Activated T-cell treated with anti-CD3 and anti-CD28 coated beads for 1 hour (primary cell): ENCODE measurements at places on chromosomes 12 and 14.

DNA sequence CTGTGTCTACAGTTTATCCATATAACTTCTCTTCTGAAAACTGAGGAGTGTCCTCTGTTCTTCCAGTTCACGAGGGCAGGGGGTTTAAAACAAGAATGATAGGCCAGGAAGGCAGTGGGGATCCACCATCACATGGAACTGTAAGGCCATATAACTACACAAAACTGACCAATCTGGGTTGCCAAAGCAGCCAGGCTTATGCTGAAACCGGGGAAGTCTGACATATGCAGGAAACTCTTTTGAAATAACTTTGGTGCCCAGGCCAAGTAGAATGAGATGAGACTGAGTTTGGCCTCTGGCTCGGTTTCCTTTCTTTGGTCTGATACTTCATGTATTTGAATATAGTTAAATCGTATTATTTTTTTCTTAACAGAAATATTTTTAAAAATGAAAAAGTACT lies 18.0 kb upstream of the ATF1 start:
- no peak for DNase-seq

DNA sequence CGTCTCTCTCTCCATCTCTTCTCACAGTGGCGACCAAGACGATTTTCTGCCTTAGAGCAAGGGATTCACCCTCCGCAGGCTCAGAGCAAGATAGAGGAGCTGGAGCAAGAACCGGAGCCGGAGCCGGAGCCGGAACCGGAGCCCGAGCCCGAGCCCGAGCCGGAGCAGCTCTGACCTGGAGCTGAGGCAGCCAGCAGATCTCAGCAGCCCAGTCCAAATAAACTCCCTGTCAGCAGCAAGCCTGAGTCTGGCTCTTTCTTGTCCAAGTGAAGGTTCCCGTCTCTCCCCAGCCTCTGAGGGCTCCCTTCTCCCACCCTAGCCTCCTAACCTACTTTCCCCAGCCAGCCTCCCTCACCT lies 5.9 kb downstream of the LAG3 start:
- DNase-seq: no peak

GRCh38 chr12:3102771-3103410 lies 25.7 kb downstream of the TSPAN9 start:
- no peak for DNase-seq

GRCh38 chr12:46920499-46920898 lies 94.7 kb upstream of the SLC38A4 start:
- no peak for DNase-seq

DNA sequence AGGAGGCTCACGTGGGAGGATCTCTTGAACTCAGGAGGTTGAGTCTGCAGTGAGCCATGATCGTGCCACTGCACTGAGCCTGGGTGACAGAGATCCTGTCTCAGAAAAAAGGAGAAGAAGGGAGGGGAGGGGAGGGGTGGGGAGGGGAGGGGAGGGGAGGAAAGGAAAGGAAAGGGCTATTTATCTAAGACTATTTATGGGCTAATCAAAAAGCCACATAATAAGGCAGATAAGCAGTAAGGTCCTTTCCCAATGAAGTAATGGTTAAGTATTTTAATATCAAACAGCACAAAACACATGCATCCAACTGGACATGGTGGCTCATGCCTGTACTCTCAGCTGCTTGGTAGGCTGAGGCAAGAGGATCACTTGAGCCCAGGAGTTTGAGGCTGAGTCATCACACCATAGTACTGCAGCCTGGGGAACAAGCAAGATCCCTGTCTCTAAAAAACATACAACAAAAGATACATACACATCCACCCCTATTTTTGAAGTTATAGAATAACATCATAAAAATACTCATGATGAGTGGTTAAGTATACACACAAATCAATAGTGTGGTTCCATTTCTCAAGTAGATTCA lies 9.7 kb downstream of the PAWR start:
- DNase-seq: no peak

DNA sequence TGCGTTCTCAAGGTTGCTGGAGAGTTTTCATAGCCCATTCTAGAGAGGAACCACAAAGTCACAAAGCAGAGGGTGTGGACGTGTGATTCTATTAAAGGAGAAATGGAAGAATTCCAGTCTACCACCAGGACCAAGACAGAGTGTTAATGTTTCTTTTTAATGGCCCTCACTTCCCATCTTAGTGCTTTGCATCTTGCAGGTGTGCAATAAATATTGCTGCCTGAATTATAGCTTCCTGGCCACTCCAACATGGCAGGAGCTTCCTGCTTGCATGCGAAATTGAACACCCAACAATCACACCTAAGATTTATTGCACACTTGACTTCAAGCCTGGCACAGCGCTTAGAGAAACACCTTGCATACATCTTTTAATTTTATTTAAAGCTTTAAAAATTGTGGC lies 22.4 kb upstream of the PPP1CC start:
- no peak for DNase-seq

GRCh38 chr14:34628681-34629135 lies 1.2 kb downstream of the SNX6 start:
- no peak for DNase-seq

GRCh38 chr14:104001003-104001402 lies 58.7 kb upstream of the RD3L start:
- no peak for DNase-seq

DNA sequence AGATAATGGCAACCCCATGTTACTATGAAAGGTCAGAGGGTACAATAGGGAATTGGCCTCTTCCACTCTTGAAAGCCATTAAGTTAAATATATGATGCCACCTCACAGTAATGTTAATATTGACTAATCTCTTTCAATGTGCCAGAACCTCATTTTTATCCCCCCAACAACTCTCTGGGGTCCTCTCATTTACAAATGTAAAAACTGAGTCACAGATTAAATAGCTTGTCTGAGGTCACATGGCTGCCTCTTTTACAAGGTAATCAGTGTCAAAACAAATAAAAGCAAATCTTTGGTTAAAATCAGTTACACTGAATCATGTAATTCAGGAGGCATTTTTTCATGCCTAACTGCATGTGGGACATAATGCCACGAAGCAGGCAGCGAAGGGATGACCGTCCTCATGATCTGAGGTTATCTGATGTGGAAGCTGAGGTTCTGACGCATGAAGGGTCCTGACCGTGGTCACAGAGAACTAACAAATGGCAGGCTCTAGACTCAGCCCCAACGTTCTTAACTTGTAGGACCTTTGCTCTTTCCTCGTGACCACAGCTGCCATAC lies 78.5 kb downstream of the PTPN21 start:
- no peak for DNase-seq

- DNase-seq: no peak
Measured at GRCh38 chr14:31026077-31026449, at the start of gene STRN3. STRN3 (minus strand) TSS chr14:31026379; CDS start chr14:31026185, 194 bp downstream.

GRCh38 chr14:94305620-94306019 lies 12.6 kb upstream of the SERPINA10 start:
- DNase-seq: no peak

GRCh38 chr12:46506961-46507360 lies 134.4 kb upstream of the SLC38A2 start:
- DNase-seq: no peak

DNA sequence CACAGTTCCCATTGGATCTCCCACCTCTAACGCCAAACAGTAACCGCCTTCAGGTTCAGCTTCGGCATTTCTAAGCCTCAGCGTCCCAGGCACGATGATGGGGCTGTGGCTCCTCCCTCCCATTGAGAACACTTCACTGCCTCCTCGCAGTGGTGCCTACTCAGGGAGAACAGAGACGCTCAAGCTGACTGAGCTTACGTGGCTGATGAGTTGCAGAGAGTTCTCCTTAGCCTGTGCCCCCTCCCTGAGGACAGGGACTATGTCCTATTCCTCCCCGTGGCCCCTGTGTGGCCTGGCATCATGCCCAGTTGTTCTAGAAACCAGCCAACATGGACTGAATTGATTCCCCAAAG lies 87.0 kb downstream of the ITPK1 start:
- DNase-seq: no peak

- no peak for DNase-seq
Measured at GRCh38 chr14:98470663-98471062, 801.3 kb downstream of the BCL11B start.

DNA sequence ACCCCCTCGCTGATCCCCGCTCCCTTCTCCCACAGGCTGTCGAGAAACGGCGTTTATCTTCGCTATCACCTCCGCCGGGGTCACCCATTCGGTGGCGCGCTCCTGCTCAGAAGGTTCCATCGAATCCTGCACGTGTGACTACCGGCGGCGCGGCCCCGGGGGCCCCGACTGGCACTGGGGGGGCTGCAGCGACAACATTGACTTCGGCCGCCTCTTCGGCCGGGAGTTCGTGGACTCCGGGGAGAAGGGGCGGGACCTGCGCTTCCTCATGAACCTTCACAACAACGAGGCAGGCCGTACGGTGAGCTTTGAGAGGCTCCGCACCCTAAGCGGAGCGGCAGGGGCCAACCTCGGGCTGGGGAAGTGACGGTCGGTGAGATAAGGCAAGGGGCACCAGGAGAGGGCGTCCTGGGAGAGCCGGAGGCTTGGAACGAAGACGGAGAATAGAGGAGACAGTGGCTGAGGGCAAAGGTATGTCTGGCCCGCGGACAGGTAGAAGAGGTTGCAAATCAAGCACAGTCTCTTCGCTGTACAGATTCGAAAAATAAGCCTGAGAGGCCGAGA lies 2.3 kb downstream of the WNT1 start:
- no peak for DNase-seq

- DNase-seq: no peak
Measured at GRCh38 chr12:113407931-113408600, 4.4 kb upstream of the SDS start.

DNA sequence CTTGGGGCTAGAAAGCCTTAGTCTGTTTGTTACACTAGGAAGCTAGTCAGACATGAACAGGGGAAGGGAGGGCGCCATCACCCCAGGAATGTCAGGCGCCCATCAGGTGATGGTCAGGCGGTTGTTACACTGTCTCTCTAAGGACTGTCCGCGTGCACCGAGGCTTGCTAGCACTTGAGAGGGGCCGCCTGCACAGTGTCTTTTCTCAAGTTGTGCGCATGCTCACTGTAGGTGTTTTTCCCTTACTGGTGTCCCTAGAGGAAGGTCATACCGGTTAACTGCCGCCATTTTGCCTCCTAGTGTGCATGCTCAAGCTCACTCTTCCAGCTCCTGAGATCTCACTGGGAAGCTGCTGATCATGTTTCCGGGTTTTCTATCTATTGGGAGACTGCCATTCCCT lies 855.0 kb upstream of the TMEM132C start:
- DNase-seq: no peak

DNA sequence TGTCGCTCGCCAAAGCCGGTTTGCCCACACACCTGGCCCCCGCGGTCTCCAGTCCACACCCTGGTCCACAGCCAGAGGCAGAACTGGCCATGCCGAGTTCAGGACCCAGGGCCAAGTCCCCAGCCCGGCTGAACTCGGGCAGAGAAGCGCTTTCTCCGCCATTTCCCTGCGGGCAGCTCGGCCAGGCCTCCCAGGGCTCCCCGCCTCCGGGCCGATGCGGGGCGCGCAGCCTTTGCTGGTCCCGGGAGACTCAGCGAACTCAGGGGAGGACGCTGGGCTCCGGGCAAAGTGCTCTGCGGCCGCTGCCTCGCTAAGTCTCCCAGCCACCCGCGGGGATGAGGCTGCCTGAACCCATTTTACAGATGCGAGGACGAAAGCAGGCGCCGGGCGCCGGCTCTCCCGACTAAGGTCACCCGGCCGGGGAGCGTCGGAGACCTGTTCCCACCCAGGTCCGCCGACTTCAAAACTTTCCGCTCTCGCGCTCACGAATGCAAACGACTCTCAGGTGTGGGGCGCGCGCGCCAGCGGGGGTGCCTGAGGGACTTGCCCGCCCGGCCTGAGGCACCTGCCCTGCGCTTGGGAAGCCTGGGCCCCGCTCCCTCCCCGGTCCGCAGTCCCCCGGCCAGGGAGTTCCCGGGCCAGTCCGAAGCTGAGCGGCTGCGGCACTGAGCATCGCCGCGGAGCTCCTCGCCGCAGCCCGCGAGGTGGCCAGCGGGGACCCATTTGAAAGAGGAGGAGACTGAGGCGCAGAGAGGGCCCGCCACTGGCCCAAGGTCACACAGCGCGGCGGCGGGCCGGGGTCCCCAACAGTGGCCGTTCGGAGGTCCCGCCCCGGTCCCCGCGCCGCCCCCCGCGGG lies 627 bp downstream of the TESC start:
- DNase-seq: peak; percentile 6

GRCh38 chr12:50400104-50400637 lies 514 bp upstream of the LARP4 start:
- DNase-seq: no peak

DNA sequence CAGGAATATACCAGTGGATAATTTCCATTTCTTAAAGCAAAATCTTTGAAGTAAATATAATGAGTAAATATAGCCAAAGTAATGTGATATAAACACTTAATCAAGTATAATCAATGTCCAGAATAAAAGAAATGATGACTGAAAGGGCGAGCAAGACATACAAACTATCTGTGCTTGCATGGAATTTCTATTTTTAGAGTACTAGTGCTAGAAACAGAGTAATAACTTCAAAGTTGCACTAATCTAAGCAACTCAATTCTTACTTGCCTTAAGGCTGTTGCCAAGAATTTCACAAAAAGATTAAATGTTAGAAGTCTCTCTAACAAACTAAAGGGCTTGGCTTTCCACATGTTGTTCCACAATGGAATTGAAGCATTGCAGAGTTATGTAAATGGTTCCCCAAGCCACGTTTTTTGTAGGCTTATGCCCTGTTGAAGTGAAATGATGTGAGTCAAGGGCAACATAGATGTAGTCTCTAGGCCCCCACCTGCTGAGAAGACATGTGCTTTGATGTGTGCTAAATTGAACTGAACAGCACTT lies 175.0 kb upstream of the LMNTD1 start:
- DNase-seq: no peak

GRCh38 chr12:55652352-55652751 lies 15.7 kb downstream of the OR10P1 start:
- no peak for DNase-seq

DNA sequence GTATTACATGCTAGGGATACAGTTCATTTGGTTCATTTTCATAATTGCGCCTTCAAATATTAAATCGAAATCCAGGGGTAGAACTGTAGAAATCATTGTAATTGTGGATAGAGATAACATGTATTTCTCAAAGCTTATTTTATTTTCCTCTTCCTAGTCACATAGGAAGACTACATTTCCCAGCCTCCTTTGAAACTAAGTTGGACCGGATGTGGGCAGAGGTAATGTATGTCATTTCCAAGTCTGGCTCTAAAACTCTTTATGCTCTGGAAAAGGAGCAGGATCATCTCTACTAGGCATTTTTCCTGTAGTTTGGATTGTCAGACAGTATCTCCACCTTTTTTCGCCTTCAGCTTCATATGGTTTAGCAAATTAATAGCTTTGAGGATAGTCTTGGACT lies 70.1 kb upstream of the CRY1 start:
- no peak for DNase-seq
